ENCODE measurements at places on chromosomes 7 and 10.
A peak's percentile ranks its signal among the peaks of the same experiment; 100 is the strongest.

DNA sequence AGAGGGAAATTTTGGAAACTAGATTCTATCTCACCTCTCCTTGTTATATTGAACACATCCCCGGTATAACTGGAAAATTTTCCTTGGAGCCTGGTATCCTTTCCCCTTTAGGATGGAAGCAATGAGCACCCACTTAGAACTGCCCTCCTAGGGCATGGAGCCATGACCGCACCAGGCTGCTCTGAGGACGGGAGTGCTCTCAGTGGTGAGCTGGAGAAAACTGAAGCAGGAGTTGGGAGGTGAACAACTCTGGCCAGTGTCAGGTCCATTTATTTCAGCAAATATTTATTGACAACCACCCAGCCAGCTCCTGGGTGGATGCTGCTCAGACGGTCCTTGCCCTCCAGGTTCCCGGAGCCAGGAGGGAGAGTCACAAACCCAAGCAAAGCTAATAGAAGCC is 278.1 kb downstream of the WDR11 start:
- no peak for DNase-seq

DNA sequence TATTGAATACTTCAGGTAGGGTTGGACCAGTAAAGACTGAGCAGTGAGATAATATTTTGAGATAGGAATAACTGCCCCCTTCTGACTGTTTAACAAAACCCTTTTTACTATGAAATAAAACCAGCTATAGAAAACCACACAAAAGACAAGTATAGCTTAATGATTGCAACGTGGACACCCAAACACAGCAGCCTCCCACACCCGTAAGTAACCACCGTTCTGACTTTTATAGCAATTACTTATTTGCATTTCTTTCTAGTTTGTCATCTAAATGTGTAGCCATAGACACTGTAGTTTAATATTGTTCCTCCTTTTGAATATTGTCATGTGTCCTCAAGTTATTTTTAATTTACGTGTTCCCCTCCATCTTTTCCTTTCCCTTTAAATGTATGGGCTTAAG is 42.9 kb upstream of the SYPL1 start:
- DNase-seq, result no peak

GRCh38 chr7:70635633-70636032 is 496.3 kb upstream of the GALNT17 start:
- DNase-seq, result no peak

DNA sequence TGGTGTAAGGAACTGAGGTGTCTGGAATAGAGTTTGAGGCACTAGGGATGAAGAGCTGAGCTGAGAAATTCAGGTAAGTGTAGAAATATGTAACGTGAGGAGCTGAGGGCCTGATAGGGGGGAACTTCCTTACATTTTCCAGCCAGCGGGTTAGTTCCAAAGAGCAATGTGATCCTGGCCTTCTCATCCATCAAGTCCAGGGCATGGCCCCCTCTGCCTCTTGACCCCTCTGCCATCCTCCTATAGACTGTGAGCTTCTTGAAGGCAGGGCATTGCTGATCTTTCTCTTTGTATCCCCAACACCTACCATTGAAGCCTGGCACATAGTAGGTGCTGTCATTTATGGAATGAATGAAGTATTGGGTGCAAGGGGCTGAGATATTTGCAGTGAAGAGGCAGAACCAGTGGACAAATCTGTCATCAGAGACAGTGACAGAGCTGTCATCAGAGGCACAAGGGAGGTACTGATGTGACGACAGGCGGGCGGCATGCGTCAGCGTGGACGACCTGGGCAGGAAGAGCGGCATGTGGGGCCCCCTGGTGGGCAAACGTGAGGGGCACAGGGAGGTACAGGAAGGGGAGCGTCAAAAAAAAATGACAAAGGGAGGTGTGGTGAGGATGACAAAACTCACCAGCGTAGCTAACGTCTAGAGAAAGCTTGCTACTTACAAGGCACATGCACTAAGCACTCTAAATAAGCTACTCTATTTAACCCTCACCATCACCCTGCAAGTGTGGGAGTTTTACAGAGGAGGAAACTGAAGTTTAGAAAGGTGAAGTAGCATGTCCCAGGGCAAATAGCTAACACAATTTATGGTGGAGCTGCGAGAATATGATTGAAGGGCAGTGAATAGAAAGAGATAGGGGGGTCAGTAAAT is 5.2 kb upstream of the CAMK2G start:
- peak; percentile 95 for DNase-seq

GRCh38 chr10:80539421-80540031 is 1.8 kb downstream of the SH2D4B start:
- DNase-seq, result no peak

GRCh38 chr7:37831244-37831643 is 17.2 kb upstream of the NME8 start:
- no peak for DNase-seq

GRCh38 chr7:143979359-143979758 is 20.8 kb upstream of the OR6B1 start:
- no peak for DNase-seq

DNA sequence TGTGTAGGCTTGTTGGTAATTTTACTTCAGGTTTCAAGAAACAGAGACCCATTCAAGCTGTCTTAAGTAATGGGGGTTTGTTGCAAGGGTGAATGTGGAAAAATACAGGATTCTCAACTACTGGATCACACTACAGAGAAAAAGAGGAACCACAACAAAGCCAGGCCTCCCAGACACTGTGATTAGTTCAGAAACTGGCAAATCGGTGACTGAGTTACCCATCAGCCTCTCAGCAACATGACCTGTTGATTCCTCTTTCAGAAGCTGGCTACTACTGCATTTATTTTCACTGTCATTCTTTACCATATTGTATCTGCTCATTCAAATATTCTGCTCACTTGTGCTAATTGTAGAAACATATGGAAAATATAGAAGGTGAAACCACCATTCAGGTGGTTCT is 16.0 kb downstream of the CCDC71L start:
- no peak for DNase-seq

DNA sequence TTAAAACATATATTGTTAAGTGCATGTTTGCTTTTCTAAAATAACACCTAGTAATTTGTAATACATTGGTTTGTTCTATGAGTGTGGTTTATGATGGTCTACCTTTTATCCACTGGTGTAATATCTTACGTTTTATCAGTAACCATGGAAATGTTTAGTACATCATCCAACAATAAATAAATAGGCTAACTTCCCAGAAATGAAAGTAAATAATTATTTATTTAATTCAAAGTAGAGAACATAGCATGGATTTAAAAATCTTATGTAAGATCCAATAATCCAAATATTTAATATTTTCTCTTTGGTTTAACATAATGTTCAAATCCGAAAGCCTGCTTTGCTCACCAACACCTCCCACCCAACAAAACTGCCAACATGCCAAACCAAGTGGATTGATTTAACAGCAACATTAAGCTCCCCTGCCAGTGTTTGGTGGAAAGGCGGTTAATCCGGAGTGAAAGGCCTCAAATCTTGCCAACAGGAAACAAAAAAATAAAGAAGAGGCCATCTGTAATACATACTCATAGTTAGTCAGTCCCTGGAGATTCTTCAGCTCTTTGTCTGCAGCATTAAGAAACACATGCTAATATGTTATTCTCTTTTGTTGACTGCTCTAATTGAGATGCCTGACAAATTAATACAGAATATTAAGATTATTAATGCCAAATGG is 897.8 kb downstream of the CNTNAP2 start:
- DNase-seq, result no peak

DNA sequence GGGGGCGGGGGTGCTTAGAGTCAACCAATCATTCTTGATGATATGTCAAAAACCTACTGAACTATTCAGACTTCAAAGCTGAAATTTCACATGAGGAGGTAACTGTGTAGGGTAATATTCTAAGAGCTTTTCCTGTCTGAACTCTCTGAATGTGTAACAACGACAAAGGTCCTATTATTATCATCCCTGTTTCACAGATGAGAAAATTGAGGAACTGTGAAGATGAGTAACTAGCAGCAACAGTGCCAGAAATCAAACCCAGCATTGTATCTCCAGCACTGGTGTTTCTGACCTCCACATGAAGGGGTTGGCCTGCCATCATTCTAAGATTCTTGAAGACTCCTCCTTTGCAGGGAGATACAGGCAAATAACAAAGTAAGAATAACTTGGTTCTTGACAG is 294.7 kb upstream of the AOAH start:
- DNase-seq, result no peak

- no peak for DNase-seq
These were observed 65.4 kb downstream of the ADRA2A start for GRCh38 chr10:111142092-111142768.

Data from stimulated activated CD4-positive, alpha-beta T cell treated with anti-CD3 and anti-CD28 coated beads, Interleukin-2, amount 100 ng/mL, for 24 hours (primary cell).